Kidney glomerular epithelial cell (primary cell): ENCODE measurements at places on chromosomes 1 and 21.

DNA sequence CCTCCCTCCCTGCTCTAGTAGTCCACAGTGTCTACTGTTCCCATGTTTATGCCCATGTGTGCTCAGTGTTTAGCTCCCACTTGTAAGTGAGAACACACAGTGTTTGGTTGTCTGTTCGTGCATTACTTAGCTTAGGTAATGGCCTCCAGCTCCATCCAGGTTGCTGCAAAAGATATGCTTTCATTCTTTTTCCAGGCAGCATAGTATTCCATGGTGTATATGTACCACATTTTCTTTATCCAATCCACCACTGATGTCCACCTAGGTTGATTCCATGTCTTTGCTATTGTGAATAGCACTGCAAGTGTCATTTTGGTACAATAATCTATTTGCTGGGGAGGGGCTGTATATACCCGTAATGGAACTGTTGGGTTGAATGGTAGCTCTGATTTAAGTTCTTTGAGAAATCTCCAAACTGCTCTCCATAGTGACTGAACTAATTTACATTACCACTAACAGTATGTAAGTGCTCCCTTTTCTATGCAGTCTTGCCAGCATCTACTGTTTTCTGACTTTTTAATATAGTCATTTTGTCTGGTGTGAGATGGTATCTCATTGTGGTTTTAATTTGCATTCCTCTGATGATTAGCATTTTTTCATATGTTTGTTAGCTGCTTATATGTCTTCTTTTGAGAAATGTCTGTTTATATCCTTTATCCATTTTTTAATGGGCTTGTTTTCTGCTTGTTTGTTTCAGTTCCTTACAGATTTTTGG is 191.9 kb upstream of the DMRTA2 start:
- DNase-seq, result no peak

- DNase-seq, result no peak
Observed at GRCh38 chr1:41501581-41501980, 17.1 kb upstream of the EDN2 start.

- no peak for DNase-seq
Observed at GRCh38 chr1:163604896-163605295, 283.1 kb downstream of the NUF2 start.

DNA sequence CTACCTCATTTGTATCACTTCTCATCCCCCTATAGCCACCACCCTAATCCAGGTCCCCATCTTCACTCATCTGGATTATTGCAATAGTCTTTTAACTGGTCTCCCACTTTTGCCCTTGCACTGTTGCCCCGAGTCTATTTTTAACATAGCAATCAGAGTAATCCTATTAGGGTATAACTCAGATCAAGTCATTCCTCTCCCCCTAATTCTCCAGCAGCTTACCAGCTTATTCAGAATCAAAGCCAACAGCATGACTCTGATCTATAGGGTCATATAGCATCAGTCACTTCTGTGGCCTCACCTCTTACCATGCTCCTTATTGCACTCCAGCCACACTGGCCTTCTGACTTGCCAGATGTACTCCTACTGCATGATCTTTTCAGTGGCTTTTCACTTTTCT is 140.7 kb downstream of the PAPPA2 start:
- DNase-seq, result no peak

DNA sequence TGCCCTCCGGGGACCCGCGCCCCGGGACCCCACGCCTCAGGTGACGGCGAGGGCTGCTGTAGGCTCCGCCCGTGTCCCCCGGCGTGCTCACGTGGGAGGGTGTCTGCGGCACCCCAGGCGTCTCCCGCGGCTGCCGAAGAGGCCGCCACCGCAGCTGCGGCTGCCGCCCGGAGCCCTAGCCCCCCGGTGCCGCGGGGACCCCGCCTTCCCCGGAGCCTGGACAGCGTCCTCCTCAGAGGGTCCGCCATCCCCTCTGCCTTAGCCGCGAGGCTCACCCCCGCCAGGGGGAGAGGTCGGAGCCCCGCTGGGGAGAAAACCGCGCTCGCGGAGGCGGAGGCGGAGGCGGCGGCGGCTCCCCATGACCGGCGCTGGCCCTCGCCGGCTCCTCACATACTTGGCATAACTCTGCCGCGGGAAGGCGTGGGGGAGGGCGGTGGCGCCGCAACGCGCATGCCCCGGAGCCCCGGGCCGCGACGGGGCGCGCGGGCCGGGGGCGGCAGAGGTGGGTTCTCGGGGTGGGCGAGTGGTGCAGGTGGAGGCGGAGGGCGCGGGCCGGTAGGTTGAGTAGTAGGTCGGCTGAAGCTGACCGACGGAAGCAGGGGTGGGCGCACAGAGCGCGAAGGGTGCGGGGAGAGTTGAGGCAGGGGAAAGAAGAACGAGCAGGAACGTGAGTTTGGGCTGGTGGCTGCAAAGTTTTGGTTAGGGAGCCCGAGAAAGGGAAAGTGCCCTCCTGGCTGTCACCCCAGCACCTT is 700 bp upstream of the SYDE2 start:
- DNase-seq, result peak; percentile 73
